Coronary artery (tissue), 2 donors: ENCODE measurements at places on chromosomes 2 and 18.

- DNase-seq, result no peak
These were observed 91.8 kb upstream of the ST6GAL2 start for GRCh38 chr2:106977717-106978116.

GRCh38 chr2:178449700-178450523 lies 1.1 kb downstream of the PRKRA start:
- DNase-seq, result no peak

DNA sequence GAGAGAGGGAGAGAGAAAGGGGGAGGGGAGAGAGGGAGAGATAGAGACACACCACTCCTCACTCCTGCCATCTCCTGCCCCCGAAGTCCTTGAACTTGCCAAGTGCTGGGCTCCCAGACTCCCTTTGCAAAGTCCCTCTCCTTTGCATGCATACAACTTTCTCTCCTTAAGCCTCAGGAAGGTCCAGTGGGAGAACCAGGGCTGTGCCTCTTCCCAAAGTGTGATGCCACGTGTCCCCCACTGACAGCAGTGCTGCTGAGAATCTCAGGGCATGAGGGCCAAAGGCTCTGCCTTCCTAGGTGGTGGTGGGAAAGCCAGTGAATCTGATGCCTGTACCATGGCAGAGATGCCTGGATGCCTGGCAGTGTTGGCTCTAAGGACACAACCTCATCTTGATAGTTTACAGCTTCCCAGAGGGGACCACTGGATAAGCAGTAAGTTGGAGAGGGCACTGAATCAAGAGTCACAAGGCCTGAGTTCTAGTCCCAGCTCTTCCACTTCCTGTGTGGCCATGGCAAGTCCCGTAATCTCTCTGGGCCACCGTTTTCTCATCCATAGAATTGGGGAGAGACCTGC lies 103.4 kb downstream of the CLIP4 start:
- peak; percentile 55 for DNase-seq

DNA sequence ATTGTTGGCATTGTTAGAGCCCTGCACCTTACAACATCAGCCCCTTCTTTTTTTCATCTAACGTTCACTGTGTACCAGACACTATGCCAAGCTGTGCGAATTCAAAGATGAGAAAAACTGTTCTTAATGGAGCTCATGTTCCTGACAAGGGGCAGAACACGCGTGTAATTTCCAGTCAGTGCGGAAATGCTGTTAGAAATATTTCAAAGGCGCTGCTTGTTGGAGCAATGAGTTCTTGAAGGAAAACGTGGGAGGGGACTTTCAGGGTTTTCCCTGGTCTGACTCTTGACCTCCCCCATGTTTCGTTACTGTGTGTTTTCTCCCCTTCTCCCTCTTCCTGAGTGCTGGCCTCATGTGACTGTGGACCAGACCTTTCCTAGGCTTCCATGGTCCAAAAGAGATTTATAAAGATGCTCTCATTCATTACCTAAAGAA lies 1.5 kb downstream of the MTHFD2 start:
- no peak for DNase-seq

- DNase-seq, result no peak
These were observed 233.1 kb downstream of the NR4A2 start for GRCh38 chr2:156099382-156099781.

GRCh38 chr2:172949522-172949921 lies 126.1 kb upstream of the MAP3K20 start:
- no peak for DNase-seq

- DNase-seq, result no peak
These were observed 136.3 kb downstream of the TMEM163 start for GRCh38 chr2:134582547-134582899.

GRCh38 chr2:69083235-69083748 lies 70.3 kb downstream of the ANTXR1 start:
- no peak for DNase-seq

- DNase-seq, result no peak
These were observed 207.4 kb downstream of the TCF4 start for GRCh38 chr18:55380589-55380988.

GRCh38 chr2:144152817-144153271 lies 367.1 kb downstream of the ZEB2 start:
- no peak for DNase-seq

DNA sequence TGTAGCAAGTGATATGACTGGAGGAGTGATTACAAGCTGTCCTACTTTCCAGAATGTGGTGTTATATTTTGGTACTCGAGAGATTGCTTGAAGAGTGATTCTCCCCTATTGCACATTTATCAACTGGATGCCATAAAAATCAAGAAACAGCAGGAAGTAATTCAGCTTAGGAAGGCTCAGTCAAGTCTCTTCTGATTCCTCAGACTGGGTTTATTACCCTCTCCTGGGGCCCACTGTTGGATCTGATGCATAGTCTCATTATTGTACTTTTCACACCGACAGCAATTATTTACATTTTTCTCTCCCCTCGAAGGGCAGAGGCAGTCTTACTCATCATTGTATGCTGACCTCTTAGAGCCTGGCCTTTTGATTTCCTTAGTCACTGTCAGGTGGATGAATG lies 9.3 kb downstream of the NOSTRIN start:
- DNase-seq, result no peak

DNA sequence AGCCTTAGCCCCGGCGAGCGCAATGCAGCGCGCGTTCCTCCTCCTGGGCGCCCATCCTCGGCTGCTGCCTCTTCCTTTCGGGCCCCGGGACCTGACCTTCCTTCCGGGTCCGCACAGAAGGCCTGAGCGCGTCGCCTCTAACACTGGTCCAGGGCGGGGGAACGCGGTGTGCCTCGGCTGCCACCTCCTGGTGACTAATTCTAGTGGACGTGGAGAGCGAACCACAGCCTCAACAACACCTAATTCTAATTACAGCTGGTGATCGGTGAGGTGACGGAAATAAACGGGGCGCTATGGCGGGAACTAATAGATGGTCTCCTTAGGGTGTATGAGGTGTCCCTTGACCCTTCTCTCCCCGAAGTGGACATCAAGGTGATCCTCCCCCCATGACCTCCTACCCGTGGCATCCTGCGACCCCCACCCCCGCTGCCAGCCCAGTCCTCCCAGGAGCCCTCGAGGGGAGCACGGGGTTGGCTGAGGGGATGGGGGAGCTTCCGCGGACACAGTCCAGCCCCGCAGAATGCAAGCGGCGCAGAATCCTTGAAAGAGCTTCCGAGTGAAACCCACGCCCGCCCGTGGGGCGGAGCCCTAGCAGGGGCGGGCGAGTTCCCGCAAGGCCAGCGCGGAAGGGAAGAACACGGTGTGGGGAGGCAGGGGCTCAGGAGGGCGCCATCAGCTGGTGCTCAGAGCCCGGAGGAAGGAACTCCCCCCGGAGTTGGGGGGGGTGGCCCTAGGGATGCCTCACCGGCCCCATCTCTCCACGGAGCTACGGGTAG lies 12.8 kb upstream of the HMSD start:
- DNase-seq, result peak; percentile 79

- DNase-seq, result no peak
These were observed 85.6 kb upstream of the SALL3 start for GRCh38 chr18:78894033-78894305.

- DNase-seq, result no peak
These were observed 1069.2 kb upstream of the CHAC2 start for GRCh38 chr2:52698408-52698807.

GRCh38 chr18:3595369-3596273 lies 145.6 kb downstream of the TGIF1 start:
- DNase-seq, result no peak

GRCh38 chr2:23693606-23693951 lies 233.3 kb downstream of the ATAD2B start:
- no peak for DNase-seq

DNA sequence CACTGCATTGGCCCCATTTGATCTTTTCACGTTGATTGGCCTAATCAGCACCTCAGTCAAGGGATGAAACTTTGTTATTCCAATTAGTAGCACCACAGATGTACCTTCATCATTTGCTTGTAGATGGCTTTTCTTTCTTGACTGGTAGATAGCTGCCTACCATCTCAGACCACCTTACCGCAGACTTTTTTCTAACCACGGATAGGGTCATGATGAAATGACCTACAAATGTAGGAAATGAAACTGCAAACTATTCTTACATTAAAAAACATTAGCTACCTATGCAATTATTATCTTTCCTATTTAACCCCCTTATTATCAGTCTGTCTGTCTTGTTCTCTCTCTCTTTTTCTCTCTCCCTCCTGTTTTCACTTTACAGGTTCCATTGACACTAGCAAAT lies 22.4 kb upstream of the SLC25A52 start:
- DNase-seq, result no peak

- no peak for DNase-seq
These were observed 41.7 kb downstream of the ARL5A start for GRCh38 chr2:151786483-151786882.

DNA sequence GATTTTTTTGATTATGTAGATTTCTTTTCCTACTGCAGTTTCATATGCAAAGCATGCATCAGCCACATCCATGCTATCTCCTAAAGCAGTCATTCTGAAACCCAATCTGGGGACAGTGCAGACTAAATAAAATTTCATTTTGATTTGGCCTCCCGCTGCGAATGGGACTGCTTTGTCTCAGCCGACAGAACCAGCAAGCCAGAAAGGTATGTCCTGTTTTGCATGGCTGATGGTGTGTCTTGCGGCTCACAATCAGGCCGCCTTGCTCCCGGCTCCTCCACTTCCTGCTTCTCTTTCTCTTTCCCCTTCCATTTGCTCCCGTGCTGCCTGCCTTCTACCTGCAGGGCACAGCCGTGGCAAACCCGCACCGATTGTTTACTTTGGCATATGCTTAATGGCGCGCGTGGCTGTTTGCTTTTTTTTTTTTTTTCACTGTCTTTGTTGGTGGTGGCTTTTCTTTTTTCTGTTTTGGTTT lies 419.6 kb upstream of the POU3F3 start:
- no peak for DNase-seq

DNA sequence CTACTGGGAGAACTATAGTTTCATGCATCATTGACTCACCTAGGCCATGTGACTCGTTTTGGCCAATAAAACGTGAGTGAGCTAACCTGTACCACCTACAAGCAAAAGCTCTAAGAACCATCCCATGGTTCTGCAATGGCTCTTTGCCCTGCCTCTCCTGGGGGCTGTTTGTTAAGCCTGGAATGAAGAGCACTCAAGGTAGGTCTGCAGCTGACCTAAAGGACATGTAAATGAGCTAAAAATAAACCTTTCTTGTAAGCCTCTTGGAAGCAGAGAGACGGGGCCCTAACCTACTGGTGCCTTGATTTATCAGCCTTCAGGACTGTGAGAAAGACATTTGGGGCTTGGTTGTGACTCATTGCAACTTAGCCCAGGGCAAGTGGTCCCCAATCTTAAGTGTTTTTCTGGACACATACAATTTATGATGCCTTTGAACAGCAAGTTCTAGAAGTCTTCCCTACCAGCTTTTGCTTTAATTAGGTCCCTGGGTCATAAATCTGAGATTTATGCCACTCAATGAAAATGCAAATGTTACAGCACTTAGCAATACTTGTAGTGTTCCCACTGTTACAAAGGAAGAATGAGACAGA lies 107.4 kb downstream of the OSBPL6 start:
- DNase-seq, result no peak

DNA sequence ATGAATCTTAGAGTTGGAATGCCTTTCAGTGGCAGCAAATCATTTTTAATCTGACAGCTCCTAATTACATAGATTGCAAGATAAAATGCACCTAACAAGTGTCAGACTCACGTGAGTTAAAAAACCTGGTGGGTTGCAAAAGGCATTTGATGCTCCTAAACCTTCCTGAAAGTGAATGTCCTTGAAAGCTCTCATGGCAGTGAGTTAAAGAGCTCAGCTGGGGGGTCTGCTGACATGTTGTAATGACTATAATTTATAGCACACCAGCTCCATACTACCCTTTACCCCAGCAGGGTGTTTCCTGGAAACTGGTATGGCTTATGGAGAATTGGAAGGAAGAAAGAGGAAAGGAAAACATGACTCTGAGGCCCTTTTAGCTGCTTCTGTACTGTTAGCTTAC lies 91.9 kb upstream of the CAVIN2 start:
- no peak for DNase-seq

DNA sequence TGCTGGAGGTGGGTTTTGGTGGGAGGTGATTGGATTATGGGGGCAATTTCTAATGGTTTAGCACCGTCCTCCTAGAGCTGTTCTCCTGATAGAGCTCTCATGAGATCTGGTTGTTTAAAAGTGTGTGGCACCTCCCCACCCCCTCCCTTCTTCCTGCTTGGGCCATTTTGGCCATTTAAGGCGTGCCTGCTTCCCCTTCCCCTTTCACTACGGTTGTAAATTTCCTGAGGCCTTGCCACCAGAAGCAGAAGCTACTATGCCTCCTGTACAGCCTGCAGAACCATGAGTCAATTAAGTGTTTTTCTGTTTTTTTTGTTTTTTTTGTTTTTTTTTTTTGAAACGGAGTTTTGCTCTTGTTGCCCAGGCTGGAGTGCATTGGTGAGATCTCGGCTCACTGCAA lies 335.7 kb upstream of the HS6ST1 start:
- DNase-seq, result no peak

- no peak for DNase-seq
These were observed 6.5 kb upstream of the CAPN10 start for GRCh38 chr2:240579771-240580614.

GRCh38 chr2:63673865-63674533 lies 85.2 kb downstream of the MDH1 start:
- DNase-seq, result no peak

- no peak for DNase-seq
These were observed 12.6 kb downstream of the ITPRID2 start for GRCh38 chr2:181904022-181904632.

- no peak for DNase-seq
These were observed 302.9 kb upstream of the NXPH2 start for GRCh38 chr2:139083121-139083520.

DNA sequence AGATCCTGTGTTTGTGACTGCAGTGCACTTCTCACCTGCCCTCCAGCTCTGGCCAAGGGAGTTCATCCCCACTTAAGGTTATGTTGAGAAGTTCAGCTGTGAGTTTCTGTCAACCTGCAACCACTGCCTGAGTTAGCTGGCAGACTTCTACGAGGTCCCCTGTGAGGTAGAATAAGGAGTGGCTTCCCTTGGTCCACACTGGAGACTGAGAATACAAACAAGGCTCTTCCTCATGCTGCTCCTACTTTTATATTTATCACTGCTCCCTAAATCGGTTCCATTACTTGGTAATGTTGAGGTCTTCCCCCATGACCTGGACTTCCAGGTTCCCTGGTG lies 353.2 kb upstream of the CWC22 start:
- no peak for DNase-seq

DNA sequence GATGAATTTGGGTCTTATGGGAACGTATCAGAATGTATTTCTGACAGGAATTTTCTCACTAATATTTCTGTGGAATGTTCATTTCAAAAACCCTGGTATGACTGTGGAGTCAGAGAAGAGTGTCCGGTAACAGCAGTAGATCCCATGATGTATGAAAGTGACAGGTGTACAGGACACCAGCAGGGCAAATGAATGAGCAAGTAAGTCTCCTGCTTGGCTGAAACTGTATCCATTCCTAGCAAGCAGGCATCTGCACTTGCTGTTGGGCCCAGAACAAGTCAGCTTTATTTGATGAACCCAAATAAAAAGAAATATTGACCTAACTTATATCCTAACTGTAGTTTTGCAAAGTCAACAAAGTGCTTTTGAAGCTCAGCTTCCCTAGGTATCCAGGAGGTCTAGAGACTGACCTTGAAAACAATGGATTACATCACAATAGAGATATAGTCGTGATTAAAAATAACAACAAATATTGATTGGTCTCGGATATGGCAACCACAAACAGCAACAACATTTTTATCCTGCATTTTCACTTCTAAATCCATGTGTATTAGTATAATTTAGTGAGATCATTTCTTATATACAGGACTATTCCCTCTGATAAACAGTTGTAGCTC lies 37.6 kb downstream of the NXPH2 start:
- no peak for DNase-seq
